Muscle of leg (tissue), 16 donors: ENCODE measurements at places on chromosomes 4 and X. TPM values are rescaled to one million over a fixed set of nuclear protein-coding genes. Genes with fewer than 3 reads are reported as not detected.

GRCh38 chr4:26031704-26032103, 117.7 kb downstream of the SMIM20 start:
- H3K27ac ChIP-seq: peak overlapping the region; percentile 84
- H3K27me3 ChIP-seq: peaks cover 9% of the 10 kb centered on the region
- no peaks in the 10 kb centered on the region for H3K36me3 ChIP-seq
- no peak for DNase-seq
- no peak overlapping the region for H3K4me3 ChIP-seq

GRCh38 chrX:10450959-10451355, 169.4 kb downstream of the MID1 start:
- peaks cover 5% of the 10 kb centered on the region for H3K27me3 ChIP-seq
- H3K36me3 ChIP-seq: peaks cover 18% of the 10 kb centered on the region
- no peak overlapping the region for H3K27ac ChIP-seq
- no peak for DNase-seq

SASH3 gene
- total RNA-seq: 2.4 TPM

GRCh38 chr4:52910115-52910514, 48.0 kb downstream of the RASL11B start:
- H3K4me1 ChIP-seq: peaks cover 4% of the 10 kb centered on the region
- H3K4me3 ChIP-seq: no peak overlapping the region
- no peaks in the 10 kb centered on the region for H3K27me3 ChIP-seq
- no peak overlapping the region for H3K27ac ChIP-seq

GRCh38 chr4:168907119-168907698, 102.8 kb downstream of the CBR4 start:
- no peaks in the 10 kb centered on the region for H3K27me3 ChIP-seq
- peaks cover 8% of the 10 kb centered on the region for H3K4me1 ChIP-seq
- H3K27ac ChIP-seq: peak overlapping the region; percentile 81
- H3K4me3 ChIP-seq: no peak overlapping the region
- peak; percentile 82 for DNase-seq

- H3K27me3 ChIP-seq: peaks cover 2% of the 10 kb centered on the region
- DNase-seq: no peak
- H3K36me3 ChIP-seq: no peaks in the 10 kb centered on the region
- H3K4me1 ChIP-seq: no peaks in the 10 kb centered on the region
- no peak overlapping the region for H3K27ac ChIP-seq
Observed at GRCh38 chrX:135530097-135530496, 9.6 kb downstream of the INTS6L start.

FAM184B gene
- total RNA-seq: 5.1 TPM

GRCh38 chr4:113368056-113368455, 318.6 kb downstream of the ANK2 start:
- peaks cover 51% of the 10 kb centered on the region for H3K36me3 ChIP-seq
- no peaks in the 10 kb centered on the region for H3K27me3 ChIP-seq
- H3K4me1 ChIP-seq: no peaks in the 10 kb centered on the region
- no peak overlapping the region for H3K4me3 ChIP-seq

GRCh38 chrX:131614241-131614640, 70.4 kb downstream of the OR13H1 start:
- DNase-seq: no peak
- no peaks in the 10 kb centered on the region for H3K4me1 ChIP-seq
- no peak overlapping the region for H3K4me3 ChIP-seq
- H3K27me3 ChIP-seq: peaks cover 16% of the 10 kb centered on the region

DNA sequence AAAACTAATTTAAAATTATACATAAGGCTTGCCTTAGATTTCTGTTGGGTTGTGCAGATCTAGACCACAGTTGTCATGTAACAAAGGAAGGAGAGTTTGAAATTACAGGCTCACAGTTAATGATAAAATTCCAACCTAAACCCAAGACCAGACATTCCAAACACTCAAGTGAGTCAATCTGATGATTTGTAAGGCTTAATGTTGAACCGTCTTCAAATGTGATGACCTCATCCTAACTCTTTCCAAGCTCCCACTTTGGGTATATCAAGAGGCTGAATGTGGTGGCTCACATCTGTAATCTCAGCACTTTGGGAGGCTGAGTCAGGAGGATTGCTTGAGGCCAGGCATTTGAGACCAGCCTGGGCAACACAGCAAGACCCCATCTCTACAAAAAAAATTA, 149.2 kb downstream of the TBL1X start:
- H3K4me3 ChIP-seq: no peak overlapping the region
- no peaks in the 10 kb centered on the region for H3K36me3 ChIP-seq

- no peak overlapping the region for H3K27ac ChIP-seq
- H3K4me1 ChIP-seq: peaks cover 33% of the 10 kb centered on the region
- DNase-seq: no peak
- no peak overlapping the region for H3K4me3 ChIP-seq
Observed at GRCh38 chr4:7334521-7335275, 100.0 kb downstream of the PSAPL1 start.

GRCh38 chrX:136810493-136810892, 29.8 kb upstream of the ARHGEF6 start:
- DNase-seq: no peak
- peaks cover 2% of the 10 kb centered on the region for H3K27me3 ChIP-seq
- H3K36me3 ChIP-seq: no peaks in the 10 kb centered on the region
- H3K27ac ChIP-seq: no peak overlapping the region
- H3K4me1 ChIP-seq: no peaks in the 10 kb centered on the region
- no peak overlapping the region for H3K4me3 ChIP-seq

DNA sequence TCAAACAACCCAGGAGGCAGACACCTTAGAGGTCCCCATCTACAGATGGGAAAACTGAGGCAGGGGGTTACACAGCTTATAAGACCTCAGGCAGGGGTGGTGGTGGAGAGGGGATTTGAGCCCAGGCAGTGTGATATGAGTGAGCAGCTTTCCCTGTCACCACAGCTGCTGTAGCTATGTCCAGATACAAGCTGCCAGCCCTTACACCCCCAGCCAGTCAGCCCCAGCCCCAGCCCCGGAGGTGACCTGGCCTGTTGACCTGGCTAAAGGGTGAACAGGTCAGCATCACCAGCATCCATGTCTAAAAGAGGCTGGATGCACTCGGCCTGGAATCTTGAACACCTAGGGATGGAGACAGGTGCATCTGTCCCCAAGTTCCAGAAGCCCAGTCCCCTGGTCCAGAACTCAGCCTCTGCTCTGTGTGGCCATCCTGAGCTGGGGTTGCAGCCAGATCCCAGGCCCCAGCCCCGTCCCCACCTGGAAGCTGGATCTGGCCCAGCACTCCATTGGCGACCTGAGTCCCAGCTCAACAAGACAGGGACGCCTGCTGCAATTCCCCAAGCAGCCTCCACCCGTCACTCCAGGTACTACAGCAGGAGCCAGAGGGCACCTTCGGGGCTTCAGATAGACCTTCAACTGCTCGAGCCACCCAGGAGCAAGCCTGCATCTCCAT, 89.5 kb downstream of the JAKMIP1 start:
- peaks cover 29% of the 10 kb centered on the region for H3K27me3 ChIP-seq
- no peak for DNase-seq
- H3K36me3 ChIP-seq: no peaks in the 10 kb centered on the region
- no peaks in the 10 kb centered on the region for H3K4me1 ChIP-seq

ATP10D gene
- 17.1 TPM for total RNA-seq

HSFX3 gene
- 1.0 TPM for total RNA-seq

DNA sequence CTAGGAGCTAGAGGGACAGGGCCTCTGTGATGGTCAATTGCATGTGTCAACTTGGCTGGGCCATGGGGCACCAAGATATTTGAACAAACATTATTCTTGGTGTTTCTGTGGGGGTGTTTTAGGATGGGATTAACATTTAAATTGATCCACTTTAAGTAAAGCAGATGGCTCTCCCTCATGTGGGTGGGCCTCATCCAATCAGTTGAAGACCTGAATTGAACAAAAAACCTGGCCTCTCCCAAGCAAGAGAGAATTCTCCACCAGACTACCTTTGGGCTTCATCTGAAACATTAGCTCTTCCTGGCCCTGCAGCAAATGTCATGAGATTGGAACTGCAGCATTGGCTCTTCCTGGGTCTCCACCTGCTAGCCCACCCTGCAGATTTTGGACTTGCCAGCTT, 207.1 kb upstream of the ATP6AP2 start:
- H3K27me3 ChIP-seq: peaks cover 20% of the 10 kb centered on the region
- H3K27ac ChIP-seq: no peak overlapping the region
- no peaks in the 10 kb centered on the region for H3K4me1 ChIP-seq
- no peak for DNase-seq
- no peak overlapping the region for H3K4me3 ChIP-seq

- no peaks in the 10 kb centered on the region for H3K36me3 ChIP-seq
- H3K27ac ChIP-seq: no peak overlapping the region
- no peak for DNase-seq
- H3K27me3 ChIP-seq: no peaks in the 10 kb centered on the region
- no peak overlapping the region for H3K4me3 ChIP-seq
- no peaks in the 10 kb centered on the region for H3K4me1 ChIP-seq
Observed at GRCh38 chr4:80144676-80145470, 52.4 kb upstream of the PRDM8 start.

GRCh38 chr4:145679520-145679919, 426 bp upstream of the C4orf51 start:
- H3K4me3 ChIP-seq: no peak overlapping the region
- no peaks in the 10 kb centered on the region for H3K36me3 ChIP-seq
- H3K4me1 ChIP-seq: peaks cover 4% of the 10 kb centered on the region
- no peaks in the 10 kb centered on the region for H3K27me3 ChIP-seq
- peak overlapping the region; percentile 71 for H3K27ac ChIP-seq
- peak; percentile 80 for DNase-seq

COX18 gene
- 11.4 TPM for total RNA-seq

GNPDA2 gene
- 17.2 TPM for total RNA-seq

GRCh38 chrX:63350465-63350877, 661 bp downstream of the SPIN4 start:
- no peaks in the 10 kb centered on the region for H3K4me1 ChIP-seq
- no peaks in the 10 kb centered on the region for H3K27me3 ChIP-seq
- H3K36me3 ChIP-seq: no peaks in the 10 kb centered on the region
- peak overlapping the region; percentile 89 for H3K27ac ChIP-seq
- H3K4me3 ChIP-seq: peak overlapping the region; percentile 68

CXCL1 gene
- 0.13 TPM for total RNA-seq

DNA sequence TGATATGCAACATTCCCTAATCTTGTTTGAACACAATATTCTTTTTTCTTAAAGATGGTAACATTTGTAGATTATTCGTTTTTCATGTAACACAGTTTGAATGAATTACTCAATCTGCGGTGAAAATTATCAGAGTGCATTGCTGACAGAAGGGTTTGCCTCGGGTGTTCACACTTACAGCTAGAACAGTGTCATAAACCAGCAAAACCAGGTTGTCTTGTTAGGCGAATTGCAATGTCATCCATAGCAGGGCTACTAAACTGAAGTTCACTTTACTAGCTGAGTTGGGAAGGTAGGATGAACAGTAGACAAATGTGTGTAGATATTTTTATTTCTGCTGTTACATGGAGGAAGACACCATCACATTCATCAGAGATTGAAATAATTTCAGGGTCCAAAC, 98.9 kb downstream of the SLC39A8 start:
- DNase-seq: no peak
- H3K27me3 ChIP-seq: no peaks in the 10 kb centered on the region
- no peaks in the 10 kb centered on the region for H3K4me1 ChIP-seq

ZNF185 gene
- 18.3 TPM for total RNA-seq

GRCh38 chr4:145545538-145546174, 64.0 kb downstream of the SMAD1 start:
- peak overlapping the region; percentile 86 for H3K27ac ChIP-seq
- H3K4me1 ChIP-seq: peaks cover 13% of the 10 kb centered on the region
- H3K4me3 ChIP-seq: no peak overlapping the region
- DNase-seq: peak; percentile 97
- H3K27me3 ChIP-seq: no peaks in the 10 kb centered on the region

MAGT1 gene
- 47.8 TPM for total RNA-seq

SPANXB1 gene
- total RNA-seq: not detected

DNA sequence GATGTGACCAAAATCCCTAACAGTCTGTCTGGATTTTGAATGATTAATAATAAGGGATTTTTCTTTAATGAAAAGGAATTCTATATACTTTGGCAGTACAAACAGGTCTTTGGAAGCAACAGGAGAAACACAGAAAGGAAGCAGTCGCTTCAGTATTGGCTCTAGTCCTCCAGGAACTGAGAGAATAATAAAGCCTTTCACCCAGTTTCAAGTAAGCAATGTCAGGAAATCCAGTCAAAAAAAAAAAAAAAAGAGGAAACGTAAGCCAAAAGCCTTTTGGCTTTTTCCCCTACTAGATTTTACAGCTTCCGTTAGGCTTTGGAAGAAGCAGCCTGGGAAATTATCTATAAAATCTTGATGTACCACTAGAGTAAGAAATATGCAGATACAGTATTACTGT, 61.7 kb upstream of the HDAC8 start:
- no peaks in the 10 kb centered on the region for H3K36me3 ChIP-seq
- no peak overlapping the region for H3K4me3 ChIP-seq
- H3K4me1 ChIP-seq: no peaks in the 10 kb centered on the region
- peaks cover 9% of the 10 kb centered on the region for H3K27me3 ChIP-seq

DNA sequence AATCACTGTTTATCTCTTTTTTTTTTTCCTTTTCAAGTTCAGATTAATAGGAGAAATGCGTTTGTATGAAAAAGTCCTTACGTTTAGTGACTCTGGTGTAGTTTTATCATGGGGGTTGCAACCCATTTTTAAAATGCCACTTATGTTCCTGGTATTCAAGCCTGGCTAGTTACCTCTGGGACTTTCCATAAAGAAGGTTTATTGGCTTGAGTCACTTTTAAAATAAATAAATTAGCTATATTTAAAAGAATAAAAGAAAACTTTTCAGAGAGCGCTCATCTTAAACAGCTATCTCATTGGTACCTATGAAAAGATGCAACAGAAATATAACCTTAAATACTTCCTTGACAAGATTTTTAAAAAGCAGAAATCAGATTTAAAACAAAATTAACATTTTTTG, 275.0 kb upstream of the IL1RAPL1 start:
- peaks cover 2% of the 10 kb centered on the region for H3K27me3 ChIP-seq
- H3K4me1 ChIP-seq: no peaks in the 10 kb centered on the region
- DNase-seq: no peak

DNA sequence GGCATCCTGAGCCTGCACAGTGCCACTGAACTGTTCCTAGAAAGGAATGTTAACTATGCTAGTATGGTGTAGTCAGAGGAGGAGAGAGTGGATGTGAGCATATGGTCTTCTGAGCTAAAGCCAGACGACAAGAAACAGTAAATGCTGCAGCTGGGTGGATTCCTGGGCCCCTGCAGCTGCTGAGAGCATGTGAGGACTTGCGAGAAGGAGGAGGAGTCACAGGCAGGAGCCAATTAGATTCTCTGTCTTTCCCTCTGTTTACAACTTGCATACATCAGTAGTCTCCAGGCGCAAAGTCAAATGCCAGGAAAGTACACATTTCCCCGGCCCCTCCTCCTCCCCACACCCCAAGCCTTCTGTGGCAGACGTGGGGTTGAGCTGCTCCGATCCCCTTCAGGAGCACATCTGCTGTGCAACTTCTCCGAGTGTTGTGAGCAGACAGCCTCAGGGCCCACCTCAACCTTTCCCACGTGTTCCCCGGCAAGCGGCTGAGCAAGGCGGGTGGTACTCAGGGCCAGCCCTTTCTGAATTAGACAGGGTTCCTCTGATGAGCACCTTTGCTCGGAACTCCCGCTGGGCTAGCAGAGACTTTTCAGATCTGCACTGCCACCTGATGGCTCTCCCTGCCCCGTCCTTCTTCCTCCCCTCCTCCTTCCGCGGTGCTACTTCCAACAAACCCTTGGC, 108.7 kb upstream of the ATP6AP2 start:
- no peaks in the 10 kb centered on the region for H3K36me3 ChIP-seq
- no peak overlapping the region for H3K4me3 ChIP-seq
- H3K27me3 ChIP-seq: peaks cover 50% of the 10 kb centered on the region
- H3K4me1 ChIP-seq: peaks cover 25% of the 10 kb centered on the region

GRCh38 chr4:20681271-20681670, 19.0 kb upstream of the PACRGL start:
- no peak overlapping the region for H3K27ac ChIP-seq
- H3K4me3 ChIP-seq: no peak overlapping the region
- no peaks in the 10 kb centered on the region for H3K27me3 ChIP-seq
- DNase-seq: no peak
